ENCODE measurements at places on chromosomes 7 and 10.

DNA sequence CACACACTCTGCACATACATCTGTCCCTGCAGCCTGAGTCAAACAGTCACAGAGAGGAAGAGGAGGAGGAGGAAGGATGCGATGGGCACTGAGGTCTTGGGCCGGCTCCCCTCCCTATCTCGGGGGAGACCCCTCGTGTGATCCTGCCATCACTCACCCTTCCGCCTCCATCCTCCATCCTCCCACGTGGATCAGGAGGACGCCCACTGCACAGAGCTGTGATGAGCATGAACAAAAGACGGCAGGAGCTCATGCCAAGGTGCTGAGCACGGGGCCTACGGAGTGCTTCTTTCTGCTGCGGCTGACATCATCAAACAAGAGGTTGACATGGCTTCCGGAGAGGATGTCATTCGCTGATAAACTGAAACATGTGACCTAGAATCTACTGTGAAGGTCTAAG, 68.0 kb downstream of the DIP2C start:
- no peak for DNase-seq

- DNase-seq, result no peak
Observed at GRCh38 chr7:72753781-72754180, 74.2 kb downstream of the TYW1B start.

GRCh38 chr7:27840313-27840712, 100.4 kb downstream of the TAX1BP1 start:
- DNase-seq, result no peak

DNA sequence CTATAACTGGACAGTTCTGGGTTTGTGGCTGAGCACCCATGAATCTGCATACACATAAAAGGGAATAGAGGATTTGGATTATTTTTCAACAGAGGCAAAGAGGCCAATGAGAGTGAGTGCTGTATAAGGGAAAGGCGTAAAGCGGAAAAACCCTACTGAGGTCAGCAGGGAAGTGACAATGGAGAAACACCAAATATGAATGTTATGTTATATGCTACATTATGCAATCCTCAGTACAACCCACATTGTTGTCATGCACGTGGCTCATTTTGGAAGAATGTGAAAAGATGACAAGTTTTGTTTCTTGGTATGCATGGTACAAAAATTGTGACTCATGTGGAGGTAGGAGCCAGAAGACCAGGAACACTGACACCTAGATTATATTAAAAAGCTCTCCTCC, 113.6 kb upstream of the AMPH start:
- DNase-seq, result peak; percentile 78

DNA sequence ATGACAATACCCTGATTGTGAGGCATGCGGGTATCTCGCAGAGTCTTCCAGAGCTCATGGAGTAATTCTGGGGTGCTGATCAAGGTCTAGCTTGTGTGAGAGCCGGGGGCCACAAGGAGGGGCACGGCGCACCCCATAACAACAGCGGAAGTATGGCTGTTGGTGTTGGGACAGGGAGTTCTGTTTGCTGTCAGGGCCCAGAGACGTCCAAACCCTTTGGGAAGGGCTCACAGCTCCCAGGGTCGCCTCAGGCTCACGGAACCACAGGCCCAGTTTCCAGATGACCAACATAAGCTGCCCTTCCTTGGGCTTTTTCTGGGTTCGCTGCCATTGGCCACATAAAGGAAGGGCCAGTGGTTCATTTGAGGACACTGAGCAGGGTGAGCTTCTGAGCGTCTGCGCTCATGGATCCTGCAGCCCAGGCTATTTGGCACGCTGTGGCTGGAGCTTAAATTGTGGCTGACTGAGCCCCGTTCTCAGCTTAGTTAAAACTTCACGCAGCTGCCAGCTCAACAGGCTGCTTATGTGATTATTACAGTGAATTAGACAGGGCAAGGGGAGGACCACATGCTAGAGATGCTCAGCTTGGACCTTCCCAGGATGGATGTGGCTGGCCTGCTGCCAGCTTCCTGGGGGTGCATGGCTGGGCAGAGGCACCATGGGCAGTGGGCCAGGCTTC, 92.3 kb downstream of the DNAJB6 start:
- no peak for DNase-seq

DNA sequence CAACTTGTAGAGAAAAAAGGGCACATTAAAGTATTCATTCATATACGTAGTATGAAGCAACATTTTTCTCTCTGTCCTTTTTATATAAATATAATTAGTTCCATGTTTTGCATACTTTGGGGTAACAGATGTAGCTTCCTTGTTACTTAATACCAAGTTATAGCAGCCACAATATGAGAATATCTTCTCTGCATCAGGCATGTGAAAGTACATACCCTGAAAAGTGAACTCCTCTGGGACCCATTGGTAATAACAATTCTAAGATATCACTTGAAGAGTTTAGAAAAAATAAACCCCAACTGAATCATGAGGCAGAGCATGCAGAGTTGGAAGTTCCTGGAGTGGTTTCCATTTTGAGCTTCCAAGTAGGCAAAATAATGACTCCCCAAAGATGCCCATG, 2.4 kb upstream of the CRPPA start:
- peak; percentile 29 for DNase-seq

GRCh38 chr7:116711790-116712189, 39.8 kb downstream of the MET start:
- no peak for DNase-seq

DNA sequence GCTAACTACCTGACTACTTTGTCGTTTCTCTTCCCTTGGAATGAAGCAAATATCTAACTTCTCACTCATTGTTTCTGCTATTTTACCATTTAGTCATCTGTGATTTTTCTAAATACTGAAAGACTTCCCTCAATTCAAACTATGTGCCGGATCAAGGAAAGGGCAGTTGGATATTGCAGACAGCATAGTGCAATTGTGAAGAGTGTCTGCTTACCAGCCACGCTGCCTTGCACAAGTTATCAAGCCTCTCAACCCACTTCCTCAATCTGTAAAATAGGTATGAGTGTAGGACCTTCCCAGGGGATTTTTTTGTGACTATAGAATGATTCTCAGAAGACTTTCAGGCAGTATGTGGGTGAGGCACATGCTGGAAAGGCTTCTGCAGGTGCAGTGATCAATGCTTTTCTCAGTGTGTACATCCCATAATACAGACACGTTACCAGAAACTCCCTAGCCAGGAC, 54.3 kb downstream of the EGFR start:
- DNase-seq, result peak; percentile 76

DNA sequence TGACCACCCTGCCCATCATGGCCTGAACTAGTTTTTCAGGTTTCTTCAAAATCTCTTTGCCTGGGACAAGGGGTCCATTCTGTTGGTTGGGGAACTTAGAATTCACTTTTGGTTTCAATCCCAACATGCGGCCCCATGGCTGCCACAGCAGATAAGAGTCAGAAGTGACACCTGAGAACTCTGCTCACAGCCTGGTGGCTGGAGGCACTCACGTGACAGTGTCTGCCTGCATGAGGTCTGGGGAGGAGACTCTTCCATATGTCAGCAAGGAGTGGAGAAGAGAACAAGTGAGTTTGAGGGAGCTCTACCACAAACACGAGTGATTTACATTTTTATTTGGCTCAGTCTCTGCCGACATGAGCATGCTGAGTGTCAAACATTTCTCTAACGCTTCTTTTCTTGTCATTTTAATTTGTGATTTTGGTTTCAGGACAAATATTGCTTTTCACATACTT, 370.4 kb downstream of the TNS3 start:
- DNase-seq, result peak; percentile 38

DNA sequence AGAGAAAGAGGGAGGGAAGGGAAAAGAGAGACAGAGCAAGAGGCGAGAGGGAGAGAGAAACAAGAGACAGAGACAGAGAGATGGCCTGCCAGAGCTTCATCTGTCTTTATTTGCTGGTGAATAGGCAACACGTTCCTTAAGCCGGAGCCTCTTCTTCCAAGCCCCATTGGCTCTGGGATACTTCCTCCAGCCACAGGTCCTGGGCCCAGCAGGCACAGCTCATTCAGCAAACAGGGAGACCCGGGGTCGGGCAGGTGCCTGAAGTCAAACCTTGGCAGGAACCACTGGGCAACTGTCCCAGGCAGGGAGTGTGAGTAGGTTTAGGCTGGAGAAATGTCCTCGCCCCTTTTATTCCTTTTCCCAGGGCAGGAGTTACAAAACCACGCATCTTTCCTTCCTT, 68.2 kb downstream of the MYL10 start:
- DNase-seq, result no peak

GRCh38 chr7:2956526-2957368, 86.9 kb downstream of the CARD11 start:
- peak; percentile 14 for DNase-seq

DNA sequence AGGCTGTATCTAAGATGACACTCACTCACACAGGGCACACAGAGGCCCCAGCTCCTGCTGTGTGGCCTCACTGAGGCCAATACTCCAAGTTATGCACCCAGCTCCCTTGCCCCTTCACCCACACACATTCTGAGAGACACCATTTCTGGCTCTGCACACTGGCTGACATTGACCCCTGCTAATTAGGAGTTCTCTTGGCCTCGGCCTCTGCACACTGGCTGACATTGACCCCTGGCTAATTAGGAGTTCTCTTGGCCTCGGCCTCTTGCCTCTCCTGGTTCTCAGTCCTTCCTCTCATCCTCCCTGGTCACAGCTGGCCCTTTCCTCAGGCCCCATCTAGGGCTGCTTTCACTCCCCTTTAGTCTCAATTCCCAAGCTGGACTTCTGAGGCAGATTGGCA, 97.3 kb downstream of the GRID1 start:
- DNase-seq, result no peak

- DNase-seq, result no peak
Observed at GRCh38 chr7:94249631-94250030, 145.1 kb upstream of the COL1A2 start.

DNA sequence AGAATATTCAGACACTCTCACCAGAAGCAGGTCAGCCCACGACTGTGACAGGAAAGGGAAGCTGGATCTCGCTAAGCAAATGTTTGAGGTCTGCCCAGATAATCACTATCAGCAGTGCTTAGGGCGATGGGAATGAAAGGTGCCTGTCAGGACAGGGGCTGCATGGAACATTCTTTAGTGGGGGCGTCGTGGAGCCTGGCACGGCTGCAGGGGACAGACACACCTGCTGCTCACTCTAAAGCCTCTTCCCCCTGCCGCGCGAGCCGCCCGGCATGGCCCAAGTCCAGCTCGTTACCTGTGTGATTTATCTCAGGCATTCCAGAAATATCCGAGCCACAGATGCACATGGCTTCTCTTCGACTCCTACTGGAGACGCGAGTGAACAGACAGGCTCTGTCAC, 235.5 kb downstream of the GLRX3 start:
- DNase-seq, result no peak

DNA sequence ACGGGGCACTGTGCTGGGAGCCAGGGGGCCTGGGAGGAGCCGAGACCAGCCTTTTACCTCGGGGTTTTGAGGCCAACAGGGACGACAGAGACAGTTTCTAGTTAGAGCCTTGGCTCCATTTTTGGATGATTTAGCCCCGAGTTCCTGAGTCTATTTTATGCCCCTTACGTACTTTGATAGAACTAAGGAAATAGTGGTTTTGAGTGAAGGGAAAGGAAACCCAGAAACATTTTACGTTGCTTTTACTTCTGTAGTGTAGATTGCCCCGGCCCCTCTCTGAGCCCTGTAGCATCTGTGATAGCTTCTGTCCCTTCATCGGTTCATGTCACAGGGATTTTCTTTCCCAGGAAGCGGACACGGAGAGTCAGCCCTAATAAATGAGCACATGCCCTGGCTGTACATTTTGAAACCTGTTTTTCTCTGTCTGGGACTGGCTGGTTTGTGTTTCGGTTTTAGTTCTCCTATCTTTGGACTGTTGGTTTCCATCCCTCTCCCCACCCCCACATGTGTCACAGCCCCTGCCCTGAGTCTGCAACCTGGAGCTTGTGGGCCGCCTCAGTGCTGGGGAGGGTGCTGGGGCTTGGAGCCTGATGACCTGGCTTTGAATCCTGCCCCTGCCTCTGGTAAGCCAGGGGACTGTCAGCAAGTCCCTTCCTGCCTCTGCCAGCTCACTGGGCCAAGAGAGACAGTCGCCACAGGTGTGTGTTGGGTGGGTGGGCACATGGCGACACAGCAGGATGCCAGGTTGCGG, 6.9 kb upstream of the ORAI2 start:
- no peak for DNase-seq

DNA sequence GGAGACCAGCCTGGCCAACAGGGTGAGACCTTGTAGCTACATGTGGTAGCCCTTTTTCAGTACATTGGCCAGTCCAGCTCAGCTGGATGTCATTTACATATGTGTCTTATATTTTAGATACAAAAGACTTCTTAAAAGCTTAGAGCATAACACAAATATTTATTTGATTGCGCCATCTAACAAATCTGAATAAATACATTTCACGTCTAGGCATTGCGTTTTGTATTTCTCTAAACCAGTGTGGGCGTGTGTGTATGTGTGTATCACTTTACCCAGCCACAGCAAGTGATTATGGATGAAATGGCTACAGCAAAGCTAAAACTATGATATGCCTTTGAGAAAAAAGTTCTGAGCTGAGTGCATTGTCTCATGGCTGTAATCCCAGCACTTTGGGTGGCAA, 14.0 kb downstream of the RABGEF1 start:
- DNase-seq, result no peak

DNA sequence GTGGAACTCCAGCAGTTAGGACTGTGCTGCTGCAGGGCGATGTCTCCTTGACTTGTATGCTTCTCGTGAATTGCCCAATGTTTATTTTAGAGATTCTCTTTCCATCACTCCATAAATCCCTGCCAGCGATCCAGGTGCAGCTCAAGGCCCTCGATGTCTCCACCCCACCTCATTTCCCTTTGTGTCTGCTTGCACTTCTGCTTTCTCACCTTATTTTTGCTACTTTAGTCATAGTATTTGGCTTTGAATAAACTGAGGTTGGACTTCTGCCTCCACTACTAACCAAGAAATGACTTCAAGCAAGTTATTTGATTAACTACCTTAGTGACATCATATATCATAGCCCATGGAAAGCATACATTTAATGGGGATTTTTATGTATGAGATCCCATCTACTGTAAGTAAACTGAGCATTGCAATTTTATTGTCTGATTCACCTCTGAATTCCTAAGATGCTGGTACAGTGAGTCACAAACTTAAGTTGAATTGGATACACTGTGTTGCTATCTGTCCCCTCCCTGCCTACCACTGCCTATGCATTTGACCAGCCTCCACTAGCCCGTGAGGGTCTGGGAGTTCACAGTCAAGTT, 255.8 kb downstream of the ABCA13 start:
- peak; percentile 45 for DNase-seq

DNA sequence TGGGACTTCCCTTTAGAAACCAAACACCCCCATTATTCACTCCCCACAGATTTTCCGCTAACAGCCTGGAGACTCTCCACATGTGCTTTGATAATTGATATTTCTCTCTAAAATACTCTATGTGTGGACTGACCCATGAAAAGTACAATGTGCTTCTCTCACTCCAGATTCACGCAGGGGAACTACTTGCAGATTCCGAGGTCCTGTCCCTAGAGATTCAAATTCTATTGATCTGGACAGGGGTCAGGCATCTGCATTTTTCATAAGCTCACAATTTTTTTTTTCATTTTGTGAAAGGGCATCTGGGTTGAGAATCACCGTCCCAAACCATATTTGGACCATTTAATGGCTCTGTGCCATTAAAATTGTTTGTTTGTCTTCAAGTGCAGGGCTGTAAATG, 98.7 kb downstream of the CALCR start:
- no peak for DNase-seq

GRCh38 chr7:114243646-114244045, 171.0 kb upstream of the FOXP2 start:
- DNase-seq, result no peak

- DNase-seq, result no peak
Observed at GRCh38 chr7:128894101-128894440, 16.4 kb downstream of the KCP start.

Data from AG10803 (cell line).